ENCODE measurements at places on chromosomes 3 and 15. TPM values are rescaled to one million over a fixed set of nuclear protein-coding genes. Genes with fewer than 3 reads are reported as not detected.

CKMT1B gene
- total RNA-seq, result 6.4 TPM

MME gene
- total RNA-seq, result 35.8 TPM

GRCh38 chr15:65940618-65940909 is 71.3 kb downstream of the RAB11A start:
- no peak for ATAC-seq

DNA sequence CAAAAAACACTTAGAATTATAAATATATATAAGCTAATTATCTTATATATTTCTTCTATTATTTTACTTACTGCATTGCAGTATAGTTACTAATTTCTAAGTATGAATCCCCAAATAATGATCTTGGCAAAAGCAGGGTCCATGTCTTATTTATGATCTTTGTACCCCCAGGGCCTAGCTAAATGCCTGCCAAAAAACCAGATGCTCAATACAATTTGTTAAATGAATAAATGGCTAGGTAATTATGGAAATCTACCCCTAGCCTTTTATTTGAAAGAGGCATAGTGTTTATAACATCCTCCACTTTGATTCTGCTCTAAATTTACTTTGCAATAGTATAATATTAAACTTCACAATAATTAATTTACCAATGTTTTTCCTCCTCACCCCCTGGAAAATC is 69.5 kb downstream of the CSNK1G1 start:
- no peak for ATAC-seq

GRCh38 chr3:17402442-17402841 is 340.0 kb downstream of the TBC1D5 start:
- no peak for ATAC-seq

DNA sequence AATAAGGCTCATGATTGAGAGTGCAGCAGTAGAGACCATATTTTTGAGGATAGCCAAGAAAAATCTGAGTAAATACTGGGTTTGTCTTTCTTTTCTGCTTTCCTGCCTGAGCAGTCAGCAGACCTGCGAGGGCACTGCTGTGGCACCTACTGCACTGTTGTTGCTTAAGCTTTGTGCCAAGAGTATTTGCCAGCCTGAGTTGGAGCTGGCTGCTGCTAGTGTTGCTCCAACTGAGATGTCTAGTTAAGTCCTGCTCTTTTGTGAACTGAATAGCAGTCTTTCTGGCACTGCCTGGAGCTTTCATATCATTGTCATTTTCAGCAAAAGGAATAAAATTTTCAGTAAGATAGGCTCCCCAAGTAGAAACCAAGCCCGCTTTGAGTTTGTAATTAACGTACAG is 214.5 kb upstream of the P2RY1 start:
- ATAC-seq, result no peak

DNA sequence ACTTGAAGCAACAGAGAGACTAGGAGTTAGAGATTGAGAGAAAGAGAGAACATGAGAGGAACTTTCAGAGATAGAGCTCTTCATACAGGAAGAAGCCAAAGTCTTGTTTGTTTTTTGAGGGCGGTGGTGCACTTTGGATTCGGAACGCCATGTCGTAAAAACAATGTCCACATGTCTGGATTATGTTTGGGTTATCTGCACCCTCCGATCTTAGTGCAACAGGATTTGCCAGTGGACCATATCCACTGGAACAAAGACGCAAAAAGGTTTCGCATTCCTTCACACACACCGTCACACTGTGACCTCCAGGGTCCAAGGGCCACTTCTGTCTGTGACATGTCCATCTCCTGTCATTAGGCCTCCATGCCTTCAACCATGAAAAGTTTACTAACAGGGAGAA is 141.8 kb upstream of the ATP11B start:
- ATAC-seq, result no peak

GRCh38 chr3:50274371-50275104 is 4.3 kb upstream of the LSMEM2 start:
- ATAC-seq, result peak; percentile 6

- peak; percentile 48 for ATAC-seq
These were observed 208.4 kb upstream of the NANOGP8 start for GRCh38 chr15:35293353-35294130.

DNA sequence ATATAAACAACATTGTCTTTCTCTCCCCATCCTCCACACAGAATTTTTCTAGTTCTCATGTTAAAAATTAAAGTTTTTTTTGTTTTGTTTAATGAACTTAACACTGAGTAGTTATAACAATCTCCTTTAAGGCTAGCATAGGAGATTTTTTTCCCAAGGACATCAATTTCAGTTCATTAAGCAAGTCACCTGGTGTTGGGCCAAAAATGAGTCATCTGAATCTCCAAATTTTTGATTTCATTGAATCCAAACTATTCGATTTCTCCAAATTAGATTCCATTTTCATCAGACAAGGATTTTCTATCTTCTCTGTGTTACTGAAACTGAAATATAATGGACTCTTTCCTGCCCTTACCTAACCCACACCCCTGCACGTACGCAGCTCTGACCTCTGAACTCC is 631.4 kb upstream of the MDFIC2 start:
- no peak for ATAC-seq

GRCh38 chr3:62109534-62109933 is 263.8 kb downstream of the FEZF2 start:
- ATAC-seq, result peak; percentile 87

DNA sequence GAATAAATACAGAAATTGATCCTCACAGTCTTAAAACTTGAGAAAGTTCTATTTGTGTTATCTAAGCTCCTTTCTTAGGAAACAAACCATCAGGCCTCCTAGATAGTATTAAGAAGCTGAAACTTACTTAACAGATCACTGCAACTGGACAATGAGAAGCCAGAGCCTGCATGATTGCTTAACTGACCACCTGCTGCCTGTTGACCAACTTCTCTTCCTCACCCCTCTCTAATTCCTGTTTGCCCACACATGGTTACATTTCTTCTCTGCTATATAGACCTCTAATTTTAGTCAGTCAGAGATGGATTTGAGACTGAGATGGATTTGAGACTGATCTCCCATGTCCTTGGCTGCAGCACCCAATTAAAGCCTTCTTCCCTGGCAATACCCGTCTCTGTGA is 13.5 kb downstream of the CCPG1 start:
- no peak for ATAC-seq

KIF15 gene
- 0.13 TPM for total RNA-seq

DPPA2 gene
- total RNA-seq, result not detected

- ATAC-seq, result no peak
These were observed 1.0 kb upstream of the CXCR6 start for GRCh38 chr3:45942051-45942825.

GRCh38 chr15:57320631-57321220 is 55.6 kb upstream of the CGNL1 start:
- ATAC-seq, result peak; percentile 68

DAPK2 gene
- total RNA-seq, result 2.0 TPM

- ATAC-seq, result peak; percentile 63
These were observed 37.4 kb downstream of the ZNF860 start for GRCh38 chr3:32018757-32019564.

DNA sequence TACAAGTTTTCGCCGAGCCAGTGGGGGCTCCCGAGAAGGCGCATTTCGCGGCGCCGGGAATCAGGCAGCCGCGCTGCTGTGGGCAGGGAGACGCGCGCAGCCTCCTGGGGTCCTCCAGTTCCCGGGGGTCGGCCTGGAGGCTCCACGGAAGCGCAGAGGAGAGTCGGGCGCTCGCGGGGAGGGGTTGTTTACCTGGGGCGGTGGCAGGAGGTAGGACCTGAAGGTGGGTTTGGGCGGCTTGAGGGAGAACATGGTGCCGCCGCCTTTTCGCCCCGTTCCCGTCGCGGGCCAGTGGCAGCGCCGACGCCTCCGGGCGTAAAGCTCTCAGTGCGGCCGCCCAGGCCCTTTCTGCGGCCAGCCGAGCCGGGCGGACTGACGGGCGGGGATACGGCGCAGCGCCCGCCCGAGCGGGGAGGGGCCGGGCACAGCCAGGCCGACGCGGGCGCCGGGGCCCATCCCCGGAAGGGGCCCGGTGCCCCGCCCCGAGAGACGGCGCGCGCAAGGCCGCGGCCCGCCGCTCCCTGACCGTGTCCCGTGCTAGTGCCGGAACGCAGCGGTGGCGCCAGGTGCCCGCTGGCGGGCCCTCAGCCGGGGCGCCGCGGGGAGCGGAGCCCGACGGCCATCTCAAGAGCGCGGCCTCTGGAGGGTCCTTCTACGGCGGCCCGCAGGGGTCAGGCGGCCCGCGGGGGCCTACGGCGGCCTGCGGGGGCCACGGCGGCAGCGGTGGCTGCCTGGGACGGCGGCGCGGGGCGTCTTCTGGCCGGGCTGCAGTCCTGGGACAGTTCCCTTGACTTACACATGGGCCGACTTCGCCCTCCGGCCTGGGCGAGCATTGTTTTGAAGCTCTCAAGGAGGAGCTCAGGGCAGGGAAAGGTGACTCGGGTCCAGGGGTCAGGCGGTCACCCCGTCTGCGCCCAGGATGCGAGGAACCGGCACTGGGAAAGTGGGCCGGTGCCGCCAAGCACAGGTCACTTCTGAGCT is at the start of gene MTMR10:
Gene MTMR10 (minus strand): TSS at position 374 of the 981 bp plus-strand sequence. CDS start 122 bp downstream, at position 252.
- peak; percentile 96 for ATAC-seq

DNA sequence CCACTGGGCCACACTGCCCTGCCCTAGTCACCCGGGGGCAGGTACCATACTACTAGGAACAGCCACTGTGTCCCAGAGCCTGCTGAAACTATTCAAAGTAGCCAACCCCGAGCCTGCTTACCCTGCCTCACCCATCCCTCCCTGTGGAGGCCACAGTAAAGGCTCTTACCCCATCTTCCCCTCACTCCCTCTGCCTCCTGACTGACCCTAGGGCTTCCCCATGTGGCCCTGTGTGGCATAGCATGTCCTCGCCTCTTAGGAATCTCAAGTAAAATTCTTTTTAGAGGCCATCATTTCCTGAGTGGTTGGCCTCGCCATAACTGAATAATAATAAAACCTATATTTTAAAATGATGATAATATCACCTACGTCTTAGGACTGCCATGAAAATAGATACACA is 112.2 kb upstream of the SLC6A11 start:
- ATAC-seq, result no peak

DNA sequence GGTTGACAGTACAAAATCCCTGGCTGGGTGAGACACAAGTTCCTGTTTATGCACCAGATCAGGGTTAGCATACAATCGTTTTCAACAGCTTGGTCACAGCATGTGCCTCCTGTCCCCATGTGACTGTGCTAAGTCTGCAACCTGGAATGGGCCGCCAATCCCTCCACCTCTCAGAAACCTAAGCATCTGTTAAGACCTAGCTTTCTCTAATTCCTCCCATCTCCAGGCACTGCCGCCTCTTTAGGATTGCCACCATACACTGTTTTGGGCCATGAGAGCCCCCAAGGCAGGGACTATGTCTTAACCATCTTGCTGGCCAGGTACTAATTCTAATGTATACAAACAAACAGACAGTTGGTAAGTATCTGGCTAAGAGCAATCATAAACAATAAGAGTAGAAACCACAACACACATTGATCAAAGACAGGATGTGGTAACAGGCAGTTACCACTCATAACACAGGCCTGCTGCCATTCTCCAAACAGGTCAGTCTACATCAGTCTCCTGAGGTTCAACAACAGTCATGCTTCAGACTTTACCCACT is 25.6 kb downstream of the SEC22C start:
- ATAC-seq, result no peak

DNA sequence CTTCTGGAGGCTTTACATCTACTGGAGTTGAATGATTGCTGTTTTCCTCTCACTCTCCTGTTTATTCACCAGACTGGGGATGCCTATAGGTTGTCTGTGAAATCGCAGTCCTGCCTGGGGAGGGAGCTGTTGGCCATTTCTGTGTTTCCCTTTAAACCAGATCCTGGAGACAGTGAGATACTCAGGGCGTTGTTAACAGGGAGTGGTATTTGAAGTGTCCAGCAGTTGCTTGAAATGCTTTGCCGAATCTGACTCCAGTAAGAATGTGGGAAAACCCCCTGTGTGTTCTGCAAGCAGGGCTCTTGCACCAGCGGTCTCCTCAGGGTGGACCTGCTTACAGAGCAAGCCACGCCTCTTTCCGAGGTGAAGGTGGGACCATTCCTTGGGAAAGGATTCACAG is 4.3 kb upstream of the LRRK1 start:
- no peak for ATAC-seq

DNA sequence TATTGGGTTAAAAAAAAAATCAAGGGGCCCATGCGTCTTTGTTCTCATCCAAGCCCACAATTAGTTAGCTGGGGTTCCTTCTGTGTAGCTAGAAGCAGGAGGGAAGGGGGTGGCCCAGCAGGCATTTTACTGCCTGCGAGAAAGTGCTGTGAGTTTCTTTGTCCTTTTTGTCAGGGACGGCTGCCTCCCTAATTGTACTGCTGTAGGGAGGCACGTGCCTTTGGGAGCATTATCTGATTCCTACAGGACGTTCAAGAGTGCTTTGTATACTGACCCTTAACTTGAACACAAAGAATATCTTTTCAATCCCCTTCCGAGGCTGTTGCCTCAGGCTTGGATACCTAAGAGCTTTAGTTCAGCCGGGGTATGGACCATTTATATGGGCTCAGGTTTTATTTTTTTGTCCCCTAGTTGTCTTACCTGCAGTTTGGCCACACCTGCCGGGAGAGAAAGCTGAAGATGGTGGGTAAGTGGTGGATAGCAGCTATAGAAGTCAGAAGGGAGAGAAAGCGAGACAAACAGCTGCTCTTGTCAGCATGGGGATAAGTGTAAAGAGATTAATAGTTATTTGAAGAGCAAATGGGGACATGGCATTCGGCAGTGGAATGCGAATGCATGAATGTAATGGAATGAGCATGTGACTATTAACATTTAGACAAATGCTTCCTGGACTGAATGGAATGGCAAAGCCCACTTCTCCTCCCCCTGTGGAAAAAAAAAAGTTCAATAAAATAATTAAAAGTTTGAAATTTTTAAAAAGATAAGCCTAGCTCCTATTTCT is 175.2 kb downstream of the TP63 start:
- ATAC-seq, result no peak

DNA sequence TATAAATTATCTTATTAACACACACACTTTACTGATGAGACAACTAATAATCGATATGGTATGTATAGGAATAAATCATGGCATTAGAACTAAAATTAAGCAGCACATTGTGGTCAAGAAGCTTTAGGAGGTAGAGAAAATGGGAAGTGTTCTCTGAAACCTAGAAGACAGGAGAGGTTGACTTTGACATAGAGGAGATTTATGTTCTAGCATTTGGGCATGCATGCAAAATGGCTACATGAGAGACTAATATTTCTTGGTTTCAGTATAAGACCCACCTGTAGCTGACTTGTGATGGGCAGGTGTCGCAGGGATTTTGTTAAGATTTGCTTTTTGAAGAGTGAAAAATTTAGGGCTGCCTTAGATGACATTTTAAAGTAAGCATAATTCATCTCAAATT is 209.7 kb upstream of the POU1F1 start:
- ATAC-seq, result no peak

GRCh38 chr3:51478630-51479029 is 21.2 kb downstream of the DCAF1 start:
- ATAC-seq, result no peak

DNA sequence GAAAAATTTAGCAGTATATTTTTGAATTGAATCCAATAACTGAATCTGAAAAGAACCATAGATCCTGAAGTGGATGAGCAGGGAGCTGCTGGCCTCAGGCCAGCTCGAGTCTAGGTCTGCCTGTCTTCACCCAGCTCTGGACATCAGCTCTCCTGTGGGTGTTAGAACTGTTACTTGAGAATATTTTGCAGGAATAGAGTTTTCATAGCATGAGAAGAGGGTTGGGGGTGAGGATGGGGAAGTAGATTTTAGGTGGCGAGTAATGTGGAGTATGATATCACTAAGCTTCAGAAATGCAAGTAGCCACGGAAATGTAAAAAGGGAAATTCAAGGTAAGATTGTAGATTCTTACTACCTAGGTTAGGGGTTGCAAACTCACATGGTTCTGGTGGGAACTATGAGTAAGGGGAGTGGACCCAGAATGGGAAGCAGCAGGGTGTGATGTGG is 6.2 kb downstream of the RAB8B start:
- no peak for ATAC-seq

CCRL2 gene
- 15.8 TPM for total RNA-seq
